ENCODE measurements at places on chromosomes 2 and 18.

- H3K36me3 ChIP-seq: no peaks in the 10 kb centered on the region
- DNase-seq: no peak
- H3K4me3 ChIP-seq: no peak overlapping the region
Measured at GRCh38 chr2:162965191-162965590, 126.6 kb upstream of the KCNH7 start.

- H3K27ac ChIP-seq: no peak overlapping the region
- no peaks in the 10 kb centered on the region for H3K4me1 ChIP-seq
Measured at GRCh38 chr2:206276169-206276942, 1.9 kb downstream of the ZDBF2 start.

GRCh38 chr2:241743620-241744019 is 9.2 kb downstream of the D2HGDH start:
- H3K4me1 ChIP-seq: no peaks in the 10 kb centered on the region
- no peaks in the 10 kb centered on the region for H3K36me3 ChIP-seq
- H3K27ac ChIP-seq: no peak overlapping the region
- no peaks in the 10 kb centered on the region for H3K27me3 ChIP-seq
- no peak overlapping the region for H3K4me3 ChIP-seq

DNA sequence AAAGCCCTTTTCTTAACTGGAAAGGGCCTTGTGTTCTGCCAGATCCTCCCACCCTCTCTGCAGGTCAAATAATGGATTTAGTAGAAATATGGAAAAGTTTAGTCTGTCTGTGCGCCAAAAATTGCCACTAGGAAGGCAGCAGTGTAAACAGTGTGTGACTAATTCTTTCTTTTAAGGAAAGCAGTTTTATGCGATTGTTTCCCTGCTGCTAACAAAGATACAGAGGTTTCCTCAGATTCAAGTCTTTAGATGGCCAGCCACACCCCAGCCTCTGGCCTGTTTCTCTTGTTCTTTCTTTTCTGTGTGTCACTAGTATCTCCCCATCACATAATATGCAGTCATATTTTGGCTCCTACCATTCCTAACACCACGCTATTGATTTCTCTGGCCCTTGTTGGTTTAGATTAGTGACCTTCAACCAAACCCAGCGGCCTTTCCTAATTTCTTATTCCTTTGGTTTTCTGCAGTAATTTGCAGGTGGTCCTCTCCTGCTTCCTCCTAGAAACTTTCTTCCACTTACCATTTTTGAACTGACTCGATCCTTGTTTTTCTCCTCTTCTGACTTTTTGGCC is 157.4 kb downstream of the LTBP1 start:
- H3K4me1 ChIP-seq: no peaks in the 10 kb centered on the region
- H3K36me3 ChIP-seq: no peaks in the 10 kb centered on the region
- no peak overlapping the region for H3K4me3 ChIP-seq
- H3K27ac ChIP-seq: no peak overlapping the region
- DNase-seq: no peak

GRCh38 chr2:138275292-138275690 is 226.3 kb upstream of the SPOPL start:
- no peak for DNase-seq
- no peaks in the 10 kb centered on the region for H3K36me3 ChIP-seq
- no peaks in the 10 kb centered on the region for H3K4me1 ChIP-seq
- H3K4me3 ChIP-seq: no peak overlapping the region
- no peaks in the 10 kb centered on the region for H3K27me3 ChIP-seq

All from Peyer's patch (tissue), 4 donors.